ENCODE measurements at places on chromosomes 3 and 15.

- DNase-seq = no peak
These were observed 50.2 kb downstream of the CHP1 start for GRCh38 chr15:41281236-41281635.

- DNase-seq = no peak
These were observed 88.6 kb upstream of the ZNF280D start for GRCh38 chr15:56821721-56822425.

GRCh38 chr3:183161552-183162336 lies 790 bp downstream of the LAMP3 start:
- no peak for DNase-seq

DNA sequence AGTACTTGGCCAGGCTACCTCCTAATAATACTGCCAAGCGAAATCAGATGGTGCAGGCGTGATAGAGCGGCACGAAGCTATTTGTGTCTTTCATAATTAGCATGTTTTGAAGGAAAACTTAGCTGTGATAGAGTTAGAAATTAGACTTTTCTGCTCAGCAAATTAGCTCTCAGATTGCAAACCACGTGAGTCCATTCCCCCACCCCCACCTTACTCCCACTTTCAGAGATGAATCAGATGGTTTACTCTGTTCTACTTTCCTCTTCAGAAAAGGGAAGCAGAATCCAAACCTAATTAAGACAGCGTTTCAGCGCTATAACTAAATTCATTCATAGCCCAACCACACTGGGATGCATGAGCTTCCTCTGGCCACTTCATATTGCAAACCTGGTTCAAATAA lies 214.6 kb downstream of the SLCO3A1 start:
- DNase-seq = no peak

DNA sequence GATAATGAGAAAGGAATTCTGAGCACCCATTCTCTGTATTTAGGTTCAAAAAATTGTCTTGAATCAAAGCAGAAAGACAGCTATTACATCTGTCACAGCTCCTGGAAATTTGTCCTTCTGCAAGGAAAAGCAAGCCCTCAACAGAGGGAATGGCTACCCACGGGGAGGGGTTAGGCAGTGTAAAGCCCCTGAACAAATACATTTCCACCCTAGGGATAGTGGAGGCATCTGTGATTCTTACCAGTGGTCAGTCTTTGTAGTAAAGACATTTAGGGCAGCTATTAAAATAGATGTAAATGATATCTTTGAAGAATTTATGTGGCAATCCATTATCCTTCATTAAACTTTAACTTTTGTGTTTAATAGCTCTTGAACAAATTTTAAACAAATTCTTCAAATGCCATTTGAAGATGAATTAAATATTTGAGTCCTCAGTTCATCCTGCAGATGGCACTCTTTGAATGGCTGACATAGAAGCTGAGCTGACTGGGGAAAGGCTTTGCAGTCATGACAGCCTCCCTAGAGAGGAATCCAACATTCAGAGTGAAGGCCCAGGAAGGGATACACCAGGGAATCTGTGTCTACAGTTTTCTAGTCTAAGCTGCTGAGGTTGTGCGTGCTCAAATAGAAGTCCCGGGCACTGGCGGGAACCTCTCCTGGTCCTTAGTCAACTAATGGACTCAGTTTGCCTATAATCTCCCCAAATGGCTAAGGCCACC lies 359.7 kb upstream of the ROPN1 start:
- no peak for DNase-seq

GRCh38 chr15:36924034-36924433 lies 176.3 kb downstream of the MEIS2 start:
- no peak for DNase-seq

- no peak for DNase-seq
These were observed 80.0 kb upstream of the SPATA16 start for GRCh38 chr3:173221010-173221409.

All from activated CD4-positive, alpha-beta T cell treated with anti-CD3 and anti-CD28 coated beads for 24 hours (primary cell).